ENCODE measurements at places on chromosomes 5 and 9.
A peak's percentile ranks its signal among the peaks of the same experiment; 100 is the strongest.

- no peak for DNase-seq
These were observed 9.0 kb downstream of the ADAMTS2 start for GRCh38 chr5:179336126-179336870.

- no peak for DNase-seq
These were observed 68.1 kb downstream of the ARL15 start for GRCh38 chr5:54242297-54242696.

DNA sequence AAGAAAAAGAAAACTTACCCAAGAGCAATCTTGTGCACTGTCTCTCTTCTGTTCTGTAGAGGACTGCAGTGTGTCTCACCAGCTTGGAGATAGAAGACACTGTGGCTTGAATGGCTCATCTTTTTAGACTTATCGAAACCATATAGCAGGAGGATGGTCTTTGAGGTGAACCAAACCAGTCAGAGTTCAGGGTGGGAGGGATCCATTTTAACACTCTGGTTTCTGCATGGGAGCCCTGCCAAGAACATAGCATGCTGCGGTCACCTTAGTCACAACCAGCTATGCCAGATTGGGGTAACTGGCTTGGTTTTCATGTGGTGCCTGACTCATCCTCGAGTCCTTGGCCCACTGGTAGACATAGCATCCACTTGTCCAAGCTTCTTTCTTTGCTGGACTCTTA, 135.1 kb downstream of the PAPPA start:
- peak; percentile 13 for DNase-seq

DNA sequence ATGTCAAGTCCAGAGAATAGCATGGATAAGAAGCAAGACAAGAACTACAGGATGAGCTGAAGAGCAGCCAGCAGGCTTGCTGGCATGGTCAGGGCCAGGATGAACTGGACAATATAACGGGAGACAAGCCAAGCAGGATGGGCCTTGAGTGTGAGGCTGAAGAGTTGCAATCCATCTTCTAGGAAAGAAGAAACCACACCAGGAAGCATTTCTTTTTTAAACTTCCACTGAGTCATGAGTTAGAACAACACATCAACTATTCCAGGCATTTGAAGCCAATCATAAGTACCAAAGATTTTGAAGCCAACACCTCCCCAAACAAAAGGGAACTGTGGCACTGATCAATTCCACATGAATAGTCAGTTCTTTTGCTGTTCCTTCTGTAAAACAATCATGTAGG, 27.3 kb downstream of the SLC31A2 start:
- no peak for DNase-seq

- no peak for DNase-seq
These were observed 5.3 kb downstream of the LHX6 start for GRCh38 chr9:122223435-122223834.

DNA sequence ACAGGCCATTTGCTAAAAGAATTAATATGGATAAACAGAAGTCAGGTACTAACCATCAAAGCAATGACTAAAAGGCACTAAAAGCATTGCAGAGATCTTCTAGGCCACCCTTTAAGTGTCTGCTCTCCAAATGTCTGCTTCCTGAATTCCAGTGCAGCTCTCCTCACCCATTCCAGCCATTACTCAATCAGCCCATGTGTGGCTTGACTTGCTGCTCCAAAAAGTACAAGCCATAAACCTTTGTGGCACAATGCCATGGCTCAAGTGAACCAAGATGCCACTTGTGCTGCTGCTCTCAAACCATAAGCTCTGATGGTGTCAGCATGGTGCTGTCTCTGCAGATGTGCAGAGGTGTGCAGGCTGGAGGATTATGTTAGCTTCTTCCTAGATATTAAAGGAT, 290.2 kb upstream of the POU5F2 start:
- no peak for DNase-seq

- DNase-seq: no peak
These were observed 281.0 kb upstream of the TNC start for GRCh38 chr9:115398996-115399395.

All from NK-92 treated with Interleukin-12 subunit alpha and Interleukin-12 subunit beta, amount 100 ng/mL, for 24 hours (cell line).